Activated CD8-positive, alpha-beta memory T cell treated with anti-CD3 and anti-CD28 coated beads, Interleukin-2, amount 10 ng/mL, durations not matched to agents 7 days and 5 days (primary cell): ENCODE measurements at places on chromosomes 2 and 18. TPM values are rescaled to one million over a fixed set of nuclear protein-coding genes. Genes with fewer than 3 reads are reported as not detected.

GRCh38 chr2:133053541-133053940 lies 383.5 kb upstream of the LYPD1 start:
- no peak for DNase-seq
- H3K36me3 ChIP-seq: no peaks in the 10 kb centered on the region
- H3K4me3 ChIP-seq: no peak overlapping the region
- H3K4me1 ChIP-seq: no peaks in the 10 kb centered on the region

Gene TUBB8B
- total RNA-seq: not detected

GRCh38 chr2:146913476-146913875 lies 931.4 kb upstream of the ACVR2A start:
- H3K27ac ChIP-seq: no peak overlapping the region
- H3K4me1 ChIP-seq: no peaks in the 10 kb centered on the region
- no peak for DNase-seq
- no peaks in the 10 kb centered on the region for H3K36me3 ChIP-seq
- no peaks in the 10 kb centered on the region for H3K27me3 ChIP-seq

DNA sequence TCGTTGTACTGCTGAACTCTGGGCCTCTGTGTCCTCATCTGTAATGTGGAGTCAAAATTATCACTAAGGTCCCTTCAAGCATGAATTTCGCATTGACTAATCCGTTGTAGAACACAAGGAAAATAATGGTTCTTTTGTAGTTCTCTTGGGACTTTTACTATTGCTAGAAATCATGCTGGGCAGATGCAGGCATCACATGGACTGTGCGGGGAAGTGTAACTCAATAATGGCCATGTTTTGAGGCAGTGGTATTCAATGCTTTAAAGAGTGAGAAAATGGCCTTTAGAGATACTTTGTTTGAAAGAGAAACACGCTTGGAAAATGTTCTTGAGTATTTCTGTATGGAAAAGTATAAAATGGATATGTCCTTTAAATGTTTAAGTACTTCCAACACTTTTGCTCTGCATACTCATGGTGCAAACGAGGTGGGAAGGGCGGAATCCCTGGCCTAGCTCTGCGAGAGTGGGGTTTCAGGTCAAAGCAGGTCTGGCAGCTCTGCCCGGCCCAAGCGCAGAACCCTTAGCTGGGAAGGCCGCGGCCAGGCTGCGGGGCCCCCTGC lies 117.3 kb upstream of the MSTN start:
- peaks cover 11% of the 10 kb centered on the region for H3K4me1 ChIP-seq
- no peak for DNase-seq
- H3K27me3 ChIP-seq: peaks cover 38% of the 10 kb centered on the region
- H3K4me3 ChIP-seq: peak overlapping the region; percentile 15

- H3K27ac ChIP-seq: no peak overlapping the region
- H3K27me3 ChIP-seq: no peaks in the 10 kb centered on the region
- H3K4me3 ChIP-seq: no peak overlapping the region
- H3K36me3 ChIP-seq: no peaks in the 10 kb centered on the region
- no peaks in the 10 kb centered on the region for H3K4me1 ChIP-seq
These were observed 202.8 kb downstream of the DNER start for GRCh38 chr2:229511524-229511923.

DNA sequence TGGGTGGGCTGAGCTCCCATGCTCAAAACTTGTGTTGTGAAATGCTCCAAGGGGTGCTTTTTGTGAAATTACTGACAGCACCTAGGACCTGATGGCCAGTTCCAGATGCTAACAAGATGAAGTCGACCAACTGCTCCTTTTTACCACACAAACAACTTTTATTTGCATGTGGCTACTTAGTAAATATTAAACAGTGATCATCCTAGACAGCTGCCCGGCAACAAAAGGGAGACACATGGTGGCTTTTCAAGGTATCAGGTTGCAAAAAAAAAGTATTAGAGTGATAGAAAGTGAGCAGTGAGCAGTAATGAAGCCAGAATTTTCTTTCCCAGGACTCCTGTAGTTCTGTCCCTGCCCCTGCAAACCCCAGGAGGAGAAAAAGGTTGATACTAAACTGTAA lies 118.5 kb downstream of the RPIA start:
- H3K4me1 ChIP-seq: no peaks in the 10 kb centered on the region
- no peak for DNase-seq
- no peak overlapping the region for H3K27ac ChIP-seq
- no peaks in the 10 kb centered on the region for H3K36me3 ChIP-seq
- H3K4me3 ChIP-seq: no peak overlapping the region

- H3K4me3 ChIP-seq: no peak overlapping the region
- no peaks in the 10 kb centered on the region for H3K4me1 ChIP-seq
- no peaks in the 10 kb centered on the region for H3K27me3 ChIP-seq
- no peak overlapping the region for H3K27ac ChIP-seq
These were observed 121.1 kb upstream of the PID1 start for GRCh38 chr2:229392196-229392595.

DNA sequence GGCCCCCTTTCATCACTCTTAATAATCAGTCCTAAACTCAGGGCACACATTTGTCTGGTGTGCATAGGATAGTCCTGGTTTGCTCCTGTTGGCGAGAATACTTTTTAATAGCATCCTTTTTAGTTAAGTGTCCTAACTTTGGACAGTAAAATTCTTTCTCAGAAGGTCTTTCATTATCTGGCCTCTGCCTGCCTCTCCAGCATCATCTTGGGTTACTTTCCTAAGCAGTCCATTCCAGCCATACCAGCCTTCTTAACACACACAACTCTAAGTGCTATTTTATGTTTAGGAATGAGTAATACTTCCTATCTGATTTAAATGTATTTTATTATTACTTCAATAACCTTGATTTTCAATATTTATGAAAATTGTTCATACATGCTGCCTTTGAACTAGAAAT lies 151.0 kb downstream of the ACOXL start:
- peaks cover 13% of the 10 kb centered on the region for H3K4me1 ChIP-seq
- no peak overlapping the region for H3K27ac ChIP-seq
- H3K4me3 ChIP-seq: no peak overlapping the region
- peaks cover 60% of the 10 kb centered on the region for H3K27me3 ChIP-seq
- no peak for DNase-seq

DNA sequence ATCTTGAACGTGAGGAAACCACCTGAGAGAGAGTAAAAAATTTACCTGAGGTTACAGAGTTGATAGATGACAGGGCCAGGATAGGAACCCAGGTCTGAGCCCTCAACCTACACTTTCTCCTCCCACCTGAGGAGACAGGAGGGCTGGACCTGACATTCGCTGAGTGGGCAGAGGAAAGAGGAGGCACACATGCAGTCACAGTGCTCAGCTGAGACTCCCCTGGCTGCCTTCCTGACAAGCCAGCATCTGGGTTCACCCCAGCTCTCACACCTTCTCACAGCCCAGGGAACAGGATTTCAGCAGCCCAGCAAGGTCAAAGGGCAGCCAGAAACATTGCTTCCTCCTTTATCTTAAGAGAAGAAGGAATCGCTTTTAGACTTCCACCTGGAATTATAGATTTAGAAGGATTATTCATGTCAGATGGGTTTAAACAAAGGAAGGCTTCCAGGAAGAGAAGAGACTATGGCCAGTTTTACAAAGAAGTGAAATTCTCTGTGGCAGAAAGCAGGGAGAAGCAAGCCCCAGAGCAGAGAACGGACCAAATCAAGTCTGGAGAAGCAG lies 18.1 kb upstream of the PKDCC start:
- H3K27ac ChIP-seq: no peak overlapping the region
- H3K27me3 ChIP-seq: peaks cover 26% of the 10 kb centered on the region
- H3K4me3 ChIP-seq: no peak overlapping the region
- no peaks in the 10 kb centered on the region for H3K4me1 ChIP-seq
- H3K36me3 ChIP-seq: no peaks in the 10 kb centered on the region

Gene OR6B2
- not detected for total RNA-seq

DNA sequence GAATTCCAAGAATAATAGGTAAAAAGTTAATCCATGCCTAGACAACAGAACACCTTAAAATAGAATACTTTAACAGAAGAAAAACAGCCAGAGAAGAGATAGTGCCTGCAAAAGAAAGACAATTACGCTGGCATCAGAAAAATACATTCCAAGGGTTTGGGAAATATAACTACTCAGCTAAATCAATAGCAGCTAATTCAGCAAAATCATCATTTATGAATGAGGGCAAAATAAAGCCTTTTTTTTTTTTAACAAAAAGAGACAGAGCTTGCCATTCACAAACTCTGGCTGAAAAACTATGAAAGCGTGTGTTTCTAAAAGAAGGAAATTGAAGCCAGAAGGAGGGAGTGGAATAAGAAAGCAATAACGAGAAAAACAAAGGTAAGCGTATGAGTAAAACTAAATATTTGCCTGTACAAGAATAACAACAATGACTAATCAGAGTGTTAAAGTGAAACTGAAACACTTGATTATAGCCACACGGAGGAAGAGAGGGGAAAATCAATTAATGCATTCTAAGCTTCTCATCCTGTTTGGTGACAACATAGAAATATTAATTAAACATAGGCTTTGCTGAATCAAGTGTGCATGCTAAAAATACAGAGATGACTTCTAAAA lies 90.2 kb downstream of the EHD3 start:
- peak overlapping the region; percentile 74 for H3K27ac ChIP-seq
- no peak for DNase-seq
- peaks cover 7% of the 10 kb centered on the region for H3K27me3 ChIP-seq

- no peaks in the 10 kb centered on the region for H3K27me3 ChIP-seq
- peaks cover 38% of the 10 kb centered on the region for H3K36me3 ChIP-seq
- H3K4me3 ChIP-seq: no peak overlapping the region
- H3K4me1 ChIP-seq: peaks cover 36% of the 10 kb centered on the region
- H3K27ac ChIP-seq: no peak overlapping the region
- no peak for DNase-seq
These were observed 4.2 kb downstream of the SLC25A12 start for GRCh38 chr2:171889808-171890207.

DNA sequence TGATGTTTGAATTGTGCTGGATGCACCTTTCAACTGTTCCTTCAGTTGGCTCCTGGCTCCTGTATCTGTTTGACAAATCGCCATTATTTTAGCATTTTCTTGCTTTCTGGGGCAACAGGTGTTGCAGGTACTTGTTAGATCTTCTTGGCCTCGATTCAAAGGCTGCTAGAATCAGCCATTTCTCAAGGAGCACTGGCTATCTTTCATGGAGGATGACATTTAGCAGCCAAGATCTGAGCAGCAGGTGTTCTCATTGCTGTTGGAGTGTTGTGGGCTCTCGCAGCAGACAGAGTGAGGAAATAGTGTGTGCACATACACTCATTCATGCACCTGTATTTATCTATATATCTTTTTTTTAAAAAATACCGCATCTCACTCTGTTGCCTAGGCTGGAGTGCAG lies 52.2 kb downstream of the INPP5D start:
- no peak overlapping the region for H3K27ac ChIP-seq
- H3K27me3 ChIP-seq: no peaks in the 10 kb centered on the region
- H3K36me3 ChIP-seq: peaks cover 7% of the 10 kb centered on the region
- peaks cover 48% of the 10 kb centered on the region for H3K4me1 ChIP-seq

- H3K27me3 ChIP-seq: no peaks in the 10 kb centered on the region
- no peak for DNase-seq
- H3K4me3 ChIP-seq: no peak overlapping the region
- peaks cover 8% of the 10 kb centered on the region for H3K36me3 ChIP-seq
- no peak overlapping the region for H3K27ac ChIP-seq
These were observed 16.4 kb upstream of the MARCHF7 start for GRCh38 chr2:159695795-159696448.

Gene SERPINB10
- total RNA-seq: not detected

GRCh38 chr2:113324684-113325160 lies 46.0 kb upstream of the PAX8 start:
- H3K4me3 ChIP-seq: peak overlapping the region; percentile 69
- H3K36me3 ChIP-seq: no peaks in the 10 kb centered on the region
- DNase-seq: no peak
- peaks cover 9% of the 10 kb centered on the region for H3K4me1 ChIP-seq
- H3K27ac ChIP-seq: no peak overlapping the region

Gene TMEM198
- 1.8 TPM for total RNA-seq

- no peaks in the 10 kb centered on the region for H3K27me3 ChIP-seq
- no peak overlapping the region for H3K4me3 ChIP-seq
- peak overlapping the region; percentile 5 for H3K27ac ChIP-seq
- peaks cover 31% of the 10 kb centered on the region for H3K4me1 ChIP-seq
These were observed 54.8 kb downstream of the RTP5 start for GRCh38 chr2:241924069-241924908.

Gene ABHD1
- total RNA-seq: 0.29 TPM

- no peak overlapping the region for H3K27ac ChIP-seq
- H3K27me3 ChIP-seq: peaks cover 3% of the 10 kb centered on the region
- no peak overlapping the region for H3K4me3 ChIP-seq
- DNase-seq: no peak
- no peaks in the 10 kb centered on the region for H3K4me1 ChIP-seq
These were observed 317.9 kb downstream of the GBX2 start for GRCh38 chr2:235850289-235850688.

- H3K27ac ChIP-seq: no peak overlapping the region
- no peak overlapping the region for H3K4me3 ChIP-seq
- H3K36me3 ChIP-seq: no peaks in the 10 kb centered on the region
- DNase-seq: no peak
- H3K27me3 ChIP-seq: peaks cover 71% of the 10 kb centered on the region
- H3K4me1 ChIP-seq: peaks cover 1% of the 10 kb centered on the region
These were observed 194.3 kb downstream of the MTX2 start for GRCh38 chr2:176463546-176463945.

Gene OR6B3
- total RNA-seq: not detected

- H3K27ac ChIP-seq: no peak overlapping the region
- no peak for DNase-seq
- peaks cover 1% of the 10 kb centered on the region for H3K36me3 ChIP-seq
- H3K4me1 ChIP-seq: no peaks in the 10 kb centered on the region
- no peak overlapping the region for H3K4me3 ChIP-seq
These were observed 991.0 kb upstream of the CHAC2 start for GRCh38 chr2:52776571-52776970.

GRCh38 chr18:11850821-11851145 lies 430 bp upstream of the CHMP1B start:
- no peaks in the 10 kb centered on the region for H3K27me3 ChIP-seq
- H3K27ac ChIP-seq: peak overlapping the region; percentile 99
- H3K4me1 ChIP-seq: peaks cover 25% of the 10 kb centered on the region

Gene RABL2A
- 13.3 TPM for total RNA-seq

GRCh38 chr2:237190966-237191713 lies 105.5 kb downstream of the COPS8 start:
- H3K4me1 ChIP-seq: no peaks in the 10 kb centered on the region
- H3K27me3 ChIP-seq: peaks cover 16% of the 10 kb centered on the region
- no peak for DNase-seq
- no peaks in the 10 kb centered on the region for H3K36me3 ChIP-seq

Gene MYO3B
- 0.23 TPM for total RNA-seq

- no peak for DNase-seq
- H3K4me1 ChIP-seq: peaks cover 8% of the 10 kb centered on the region
- H3K4me3 ChIP-seq: no peak overlapping the region
- no peaks in the 10 kb centered on the region for H3K27me3 ChIP-seq
These were observed 212.6 kb upstream of the ACVR2A start for GRCh38 chr2:147632198-147632597.

- no peak overlapping the region for H3K27ac ChIP-seq
- peak; percentile 45 for DNase-seq
- peaks cover 7% of the 10 kb centered on the region for H3K27me3 ChIP-seq
- no peaks in the 10 kb centered on the region for H3K36me3 ChIP-seq
- peaks cover 3% of the 10 kb centered on the region for H3K4me1 ChIP-seq
These were observed 42.0 kb downstream of the MCFD2 start for GRCh38 chr2:46873604-46874068.

DNA sequence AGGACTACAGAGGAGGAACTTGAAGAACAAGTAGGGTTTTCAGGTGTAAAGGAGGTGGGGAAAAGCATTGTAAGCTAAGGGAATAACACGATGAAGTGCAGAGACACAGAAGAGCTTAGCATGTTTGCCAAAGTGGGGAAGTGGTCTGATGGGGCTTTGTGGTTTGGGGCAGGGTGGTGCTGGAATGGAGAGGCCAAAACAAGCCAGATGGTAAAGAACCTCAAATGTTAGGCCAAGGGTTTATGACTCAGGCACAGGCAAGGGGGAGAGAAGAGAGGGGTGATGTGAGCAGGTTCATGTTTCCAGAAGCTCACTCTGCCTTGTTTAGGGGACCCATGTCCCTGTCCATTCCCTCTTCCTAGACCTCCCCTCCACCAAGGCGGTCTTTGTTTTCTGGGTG lies 104.5 kb upstream of the YWHAQ start:
- DNase-seq: peak; percentile 83
- H3K4me1 ChIP-seq: peaks cover 48% of the 10 kb centered on the region
- no peak overlapping the region for H3K4me3 ChIP-seq
